GM19239 (cell line): ENCODE measurements at places on chromosomes 11 and 22.

DNA sequence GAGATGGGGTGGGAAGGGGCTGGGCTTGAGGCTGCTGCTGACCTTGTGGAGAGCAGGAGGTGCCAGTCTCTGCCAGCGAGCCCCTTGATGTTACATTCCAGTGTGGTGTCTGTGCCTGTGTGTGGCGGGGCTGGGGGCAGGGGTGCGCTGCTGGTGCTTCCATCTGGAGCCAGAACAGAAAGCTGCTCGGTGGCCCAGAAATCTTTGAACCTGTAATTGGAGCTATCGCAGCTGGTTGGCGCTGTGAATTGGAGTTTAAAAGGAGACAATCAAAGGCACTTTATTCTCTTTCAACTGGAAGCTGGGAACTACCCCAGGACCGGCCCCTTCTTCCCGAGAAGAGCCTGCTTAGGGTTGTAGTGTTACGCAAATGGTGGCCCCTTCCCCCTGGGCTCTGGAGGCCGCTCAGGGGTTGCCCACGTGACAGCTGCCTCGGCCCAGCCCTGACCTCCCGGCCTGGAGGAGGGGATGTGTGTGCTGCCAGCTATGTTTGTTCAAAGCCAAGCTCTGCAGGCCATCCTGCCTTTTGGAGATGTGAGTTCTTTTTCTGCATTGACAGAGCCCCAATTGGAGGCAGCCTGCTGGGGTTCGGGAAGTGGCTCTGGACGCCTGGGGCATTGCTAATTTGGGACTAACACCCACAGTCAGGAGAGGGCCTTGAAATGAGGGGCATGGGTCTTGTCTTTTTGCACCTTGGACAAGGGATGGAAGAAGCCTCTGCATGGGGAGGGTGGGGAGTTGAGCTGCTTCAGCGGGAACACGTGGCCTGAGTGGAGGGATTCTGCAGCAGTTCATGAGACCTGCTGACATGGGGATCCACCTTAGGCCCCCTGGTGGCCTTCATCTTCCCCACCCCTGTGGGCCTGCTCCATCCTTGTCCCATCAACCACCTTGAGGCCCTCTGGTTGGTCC, 14.0 kb upstream of the ARSA start:
- no peak for DNase-seq

DNA sequence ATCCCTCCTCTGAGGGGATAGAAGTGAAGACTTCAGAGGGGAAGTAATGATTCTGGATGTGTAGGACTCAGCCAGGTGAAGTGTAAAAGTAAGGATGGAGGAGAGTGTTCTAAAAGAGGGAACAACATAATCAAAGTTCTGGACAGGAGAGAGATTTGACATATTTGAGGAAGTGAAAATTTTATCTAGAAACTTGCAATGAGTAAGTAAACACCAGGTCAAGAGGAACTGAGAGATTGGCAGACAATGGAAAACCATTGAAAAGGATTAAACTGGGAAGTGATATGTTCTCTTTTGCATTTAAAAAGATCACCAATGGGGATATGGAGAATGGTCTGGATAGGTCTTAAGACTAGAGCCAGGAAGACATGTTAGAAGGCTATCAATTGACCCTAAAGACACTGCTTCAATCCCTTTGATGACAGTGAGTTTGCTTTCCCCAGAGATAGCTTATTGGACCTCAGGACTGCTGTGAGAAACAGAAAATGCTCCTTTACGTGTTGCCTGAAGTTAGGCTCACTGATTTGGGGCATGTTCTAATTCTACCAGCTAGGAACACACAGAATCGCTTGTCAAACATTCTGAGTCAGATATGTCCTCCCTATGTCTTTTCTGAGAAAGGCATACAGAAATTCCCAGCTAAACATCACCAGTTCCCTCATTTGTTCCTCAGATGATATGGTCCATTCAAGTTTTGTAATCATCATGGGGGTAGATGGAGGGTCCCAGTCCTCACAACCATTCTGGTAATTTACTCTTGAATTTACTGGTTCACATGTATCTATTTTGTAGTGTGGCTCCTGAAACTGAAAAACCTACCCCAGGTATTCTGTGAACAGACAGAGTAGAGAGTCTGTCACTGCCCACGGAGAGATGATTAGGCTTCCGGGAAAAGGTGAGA, 144.9 kb downstream of the MAML2 start:
- DNase-seq: no peak

DNA sequence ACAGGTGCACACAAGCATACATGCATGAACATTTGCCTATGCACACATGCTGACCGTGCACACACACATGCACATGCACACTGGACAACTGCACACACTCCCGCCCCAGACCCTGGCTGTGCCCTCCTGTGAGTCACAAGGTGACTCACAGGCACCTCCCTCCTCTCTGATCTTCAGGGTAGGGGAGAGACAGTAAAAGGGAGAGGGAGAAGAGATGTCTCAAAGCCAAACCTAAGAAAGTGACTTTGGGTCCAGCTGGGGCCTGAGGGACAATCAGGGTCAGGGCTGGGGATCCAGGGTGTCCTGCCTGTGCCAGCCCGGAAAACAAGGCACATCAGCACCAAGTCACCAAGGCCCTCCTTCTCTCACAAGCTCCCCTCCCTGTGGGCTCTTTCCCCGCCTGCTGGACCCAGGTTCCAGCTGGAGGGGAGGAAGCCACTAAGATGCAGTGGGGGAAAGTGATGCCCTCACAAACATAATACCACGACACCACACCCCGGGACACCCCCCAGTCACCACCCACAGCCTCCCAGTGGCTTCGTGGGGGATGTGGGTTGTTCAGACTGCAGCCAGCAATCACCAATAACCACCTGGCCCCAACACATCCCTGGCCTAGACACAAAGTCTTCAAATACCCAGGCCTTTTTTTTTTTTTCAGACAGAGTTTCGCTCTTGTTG, 39.3 kb downstream of the PDGFB start:
- no peak for DNase-seq

DNA sequence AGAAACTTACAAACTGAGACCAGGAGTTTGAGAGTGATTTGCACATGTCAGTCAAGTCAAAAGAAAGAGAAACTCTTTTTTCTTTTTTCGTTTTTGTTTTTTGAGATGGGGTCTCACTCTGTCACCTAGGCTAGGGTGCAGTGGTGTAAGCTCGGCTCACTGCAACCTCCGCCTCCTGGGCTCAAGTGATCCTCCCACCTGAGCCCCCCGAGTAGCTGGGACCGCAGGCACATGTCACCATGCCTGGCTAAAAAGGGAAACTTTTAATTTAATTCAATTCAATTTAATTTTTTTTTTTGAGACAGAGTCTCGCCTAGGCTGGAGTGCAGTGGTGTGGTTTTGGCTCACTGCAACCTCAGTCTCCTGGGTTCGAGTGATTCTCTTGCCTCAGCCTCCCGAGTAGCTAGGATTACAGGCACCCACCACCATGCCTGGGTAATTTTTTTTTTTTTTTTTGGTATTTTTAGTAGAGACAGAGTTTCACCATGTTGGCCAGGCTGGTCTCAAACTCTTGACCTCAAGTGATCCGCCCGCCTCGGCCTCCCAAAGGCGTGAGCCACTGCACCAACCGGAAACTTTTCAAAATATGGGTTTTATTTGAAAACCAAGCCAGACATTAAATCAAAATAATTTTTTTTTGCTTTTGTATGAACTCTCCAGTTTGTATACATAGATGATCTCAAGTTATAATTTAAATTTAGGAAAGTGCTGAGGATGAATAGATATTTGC, 9.9 kb downstream of the UCP3 start:
- DNase-seq: no peak
